Vagina (tissue), 2 donors: ENCODE measurements at places on chromosomes 4 and X.

GRCh38 chr4:5611750-5612149 is 96.6 kb downstream of the EVC2 start:
- no peak for DNase-seq

DNA sequence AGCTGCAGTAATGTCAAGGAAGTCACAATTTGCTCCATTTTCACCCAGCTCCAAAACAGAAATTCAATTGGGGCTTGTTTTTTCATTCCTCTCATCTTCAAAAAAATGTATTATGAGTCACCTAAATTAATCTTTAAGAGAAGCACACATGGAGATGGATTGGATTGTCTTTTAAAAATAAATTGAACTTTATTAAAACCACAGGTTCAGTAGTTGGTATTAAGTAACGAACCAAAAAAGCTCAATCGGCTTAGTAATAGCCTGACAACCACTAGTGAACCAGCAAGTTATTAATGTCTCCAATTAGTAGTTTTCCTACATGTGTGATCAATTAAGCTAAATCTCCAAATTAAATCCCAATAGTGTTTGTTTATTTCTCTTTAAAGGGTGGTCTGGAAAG is 283.5 kb upstream of the GIMD1 start:
- no peak for DNase-seq

DNA sequence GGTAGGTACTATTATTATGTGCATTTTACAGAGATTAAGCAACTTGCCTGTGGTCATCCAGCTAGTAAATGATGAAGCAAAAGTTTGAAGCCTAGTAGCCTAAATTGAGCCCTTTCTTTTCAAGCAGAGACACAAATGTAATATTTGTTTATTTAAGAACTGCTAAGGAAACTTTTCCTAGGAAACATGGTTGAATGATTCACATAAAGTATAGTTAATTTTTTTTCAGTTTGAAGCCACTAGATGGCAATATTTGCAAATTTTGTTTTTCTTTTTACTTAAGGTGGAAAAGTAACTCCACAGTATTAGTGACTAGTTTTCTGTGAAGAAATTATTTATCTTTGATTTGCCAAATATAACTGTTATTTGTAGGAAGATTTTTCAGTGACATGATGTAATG is 52.8 kb upstream of the ANKRD17 start:
- DNase-seq: no peak

GRCh38 chr4:122512430-122512829 is 55.9 kb upstream of the IL2 start:
- DNase-seq: no peak

GRCh38 chr4:81518762-81519426 is 47.2 kb upstream of the RASGEF1B start:
- no peak for DNase-seq

DNA sequence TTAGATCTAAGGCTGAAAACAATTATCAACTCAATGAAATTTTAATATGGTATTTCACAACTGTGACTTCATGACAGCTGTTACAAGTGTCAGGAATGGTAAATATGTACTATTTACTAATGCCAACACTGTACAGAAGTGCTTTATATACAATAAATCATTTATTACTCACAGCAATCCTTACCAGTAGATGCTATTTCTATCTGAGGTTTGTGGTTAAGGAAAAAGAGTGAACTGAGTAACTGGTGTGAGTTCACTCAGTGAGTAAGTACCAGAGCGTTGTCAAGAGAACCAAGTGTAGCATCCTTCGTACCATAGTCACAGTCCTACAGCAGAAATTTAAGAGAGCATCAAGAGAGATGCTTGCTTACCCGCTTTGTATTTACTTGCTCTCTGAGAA is 23.3 kb downstream of the MTHFD2L start:
- DNase-seq: no peak

GRCh38 chr4:77715414-77716290 is 103.5 kb downstream of the CNOT6L start:
- DNase-seq: no peak

DNA sequence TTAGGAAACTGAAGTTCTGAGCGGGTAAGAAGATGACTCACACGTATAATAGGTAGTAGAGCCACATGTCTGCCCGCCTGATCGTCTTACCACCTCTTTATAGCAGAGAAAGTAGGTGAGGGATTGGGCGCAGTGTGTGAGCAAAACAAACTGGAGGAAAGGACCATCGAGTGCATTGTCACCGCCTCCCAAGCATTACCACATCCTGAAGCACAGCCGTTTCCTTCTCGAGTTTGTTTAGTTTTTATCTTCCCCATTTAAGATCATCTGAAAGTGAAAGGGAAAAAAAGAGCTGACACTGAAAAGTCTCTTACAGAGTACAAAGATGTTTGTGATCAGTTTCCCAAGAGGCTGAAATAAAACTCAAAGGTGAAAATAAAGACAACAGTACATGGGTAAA is 14.8 kb downstream of the PDK3 start:
- no peak for DNase-seq

- DNase-seq: no peak
Measured at GRCh38 chr4:1031956-1032795, 20.8 kb downstream of the FGFRL1 start.

DNA sequence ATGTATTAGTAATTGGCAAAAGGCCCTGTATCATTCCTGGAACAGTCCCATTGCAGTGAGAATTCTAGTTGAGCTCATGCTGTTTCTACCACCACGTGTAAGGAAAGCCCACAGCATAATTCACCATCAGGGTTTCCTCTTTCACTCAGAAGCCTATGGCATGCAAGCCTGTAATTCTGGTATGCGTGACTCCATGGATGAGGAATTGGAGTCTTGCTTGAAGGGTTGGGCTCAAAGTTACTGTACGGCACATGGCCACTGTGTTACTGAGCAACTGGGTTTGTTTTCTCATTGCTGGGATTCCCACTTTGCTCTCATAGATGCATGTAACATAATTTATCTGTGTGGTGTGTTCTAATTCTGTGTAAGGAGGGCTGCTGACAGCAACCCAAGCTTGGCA is 132.3 kb upstream of the NR3C2 start:
- no peak for DNase-seq

- DNase-seq: no peak
Measured at GRCh38 chr4:52555356-52555716, 103.8 kb downstream of the USP46 start.

DNA sequence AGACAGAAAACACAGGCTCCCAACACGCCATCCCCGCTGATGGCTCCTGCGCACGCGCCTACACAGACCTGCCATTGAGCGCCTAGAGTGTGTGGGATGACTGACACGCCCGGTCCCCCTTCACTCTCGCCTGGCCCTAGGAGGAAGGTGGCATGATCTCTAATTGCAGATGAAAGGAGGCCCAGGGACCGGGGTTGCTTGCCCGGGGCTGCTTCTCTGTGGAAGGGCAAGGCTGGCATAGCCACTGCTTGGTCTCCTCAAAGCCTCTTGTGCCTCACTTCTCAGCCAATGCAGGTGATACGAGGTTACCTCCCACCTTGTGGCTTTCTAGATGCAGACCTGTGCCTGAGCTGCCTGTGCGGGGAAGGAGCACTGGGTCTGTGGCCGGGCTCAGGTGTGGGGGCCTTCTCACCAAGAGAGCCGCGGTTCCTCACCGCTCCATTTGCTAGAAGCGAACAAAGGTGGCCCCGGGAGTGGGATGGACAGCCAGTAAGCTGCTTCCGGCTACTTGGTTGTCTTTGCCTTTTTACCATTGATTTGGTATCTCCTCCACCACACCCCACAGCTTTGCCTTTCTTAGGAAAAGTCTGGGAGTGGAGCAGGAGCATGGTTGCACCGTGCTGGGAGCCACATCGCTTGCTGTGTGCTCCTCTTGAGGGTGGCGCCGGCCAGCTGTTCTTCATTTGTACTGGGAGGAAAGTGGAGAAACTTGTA is 47.0 kb downstream of the TBC1D14 start:
- no peak for DNase-seq

DNA sequence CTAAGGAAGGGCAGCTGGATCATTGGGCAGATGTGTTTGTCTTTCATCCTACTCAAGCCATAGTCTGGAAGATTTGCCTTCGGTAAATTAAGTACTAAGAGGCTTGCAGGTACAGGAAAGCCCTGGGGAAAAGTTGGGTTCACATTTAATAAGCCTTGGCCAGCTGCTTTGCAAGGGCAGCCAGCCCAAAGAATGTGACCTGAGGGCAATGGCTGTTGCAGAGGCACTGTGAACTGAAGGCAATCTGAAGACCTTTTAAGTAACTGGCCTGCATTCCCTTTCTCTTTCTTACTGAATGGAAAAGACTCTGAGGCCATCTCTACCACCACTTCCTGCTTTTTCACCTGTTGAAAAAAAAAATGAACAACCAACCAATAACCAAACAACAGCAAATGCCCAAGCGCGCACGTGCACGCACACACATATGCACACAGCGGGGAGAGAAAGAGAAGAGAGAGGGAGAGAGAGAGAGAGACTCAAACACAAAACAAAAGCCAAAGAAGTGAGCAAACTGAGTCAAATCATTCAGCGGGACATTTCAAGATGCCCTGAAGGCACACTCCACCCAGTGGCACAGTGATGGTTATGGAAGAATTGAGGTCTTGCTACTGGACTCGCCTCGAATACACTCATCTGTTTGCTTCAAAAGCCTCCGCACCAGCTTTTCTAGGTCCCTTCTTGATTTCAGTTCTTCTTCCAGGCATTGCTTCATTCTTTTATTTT is 19.6 kb downstream of the CD40LG start:
- DNase-seq: no peak

GRCh38 chr4:157127571-157127970 is 51.6 kb downstream of the GLRB start:
- DNase-seq: no peak

- no peak for DNase-seq
Measured at GRCh38 chr4:155607481-155607880, 59.2 kb upstream of the GUCY1A1 start.

- DNase-seq: no peak
Measured at GRCh38 chrX:136497556-136498052, at the start of gene HTATSF1. TSS of gene HTATSF1 (plus strand) at chrX:136497592. CDS start at chrX:136497685, 93 bp downstream.

- DNase-seq: no peak
Measured at GRCh38 chr4:97868097-97868496, 275.2 kb downstream of the STPG2 start.

DNA sequence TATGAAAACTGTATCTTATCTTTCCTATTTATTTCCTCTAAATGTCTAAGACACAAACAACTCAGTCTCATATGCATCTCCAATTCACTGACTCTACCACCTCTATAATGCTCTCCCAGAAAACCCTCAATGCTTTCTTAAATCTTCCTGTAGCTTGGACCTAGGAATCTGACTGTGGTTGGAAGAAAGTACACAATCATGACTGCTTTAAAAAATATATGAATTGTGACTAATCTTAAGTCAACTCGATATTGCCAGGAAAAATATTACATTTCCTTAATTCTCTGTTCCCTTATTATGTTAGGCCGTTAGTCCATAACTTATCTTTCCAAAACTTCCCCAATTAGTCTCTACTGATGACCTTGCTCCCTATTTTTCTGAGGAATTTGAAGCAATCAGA is 87.0 kb downstream of the SPCS3 start:
- DNase-seq: no peak

GRCh38 chr4:15495621-15496020 is 25.9 kb downstream of the CC2D2A start:
- no peak for DNase-seq

- no peak for DNase-seq
Measured at GRCh38 chrX:107541244-107541643, 87.1 kb upstream of the PRPS1 start.

DNA sequence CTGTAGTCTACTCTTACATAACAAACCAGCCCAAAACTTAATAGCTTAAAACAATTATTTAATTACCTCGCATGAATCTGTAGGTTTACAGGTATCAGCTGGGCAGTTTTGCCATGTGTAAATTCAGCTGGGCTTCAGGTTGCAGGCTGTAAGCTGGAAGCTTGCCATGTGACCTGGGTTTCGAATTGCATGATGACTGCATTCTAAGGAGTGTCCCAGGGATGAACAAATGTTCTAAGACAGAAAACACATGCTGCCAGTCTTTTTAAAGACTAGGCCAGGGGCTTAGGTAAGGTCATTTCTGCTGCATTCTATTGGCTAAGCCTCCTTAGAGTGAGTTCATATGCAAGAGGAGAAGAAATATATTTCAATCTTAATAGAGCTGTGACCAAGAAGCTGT is 44.8 kb downstream of the GRIA2 start:
- DNase-seq: no peak

DNA sequence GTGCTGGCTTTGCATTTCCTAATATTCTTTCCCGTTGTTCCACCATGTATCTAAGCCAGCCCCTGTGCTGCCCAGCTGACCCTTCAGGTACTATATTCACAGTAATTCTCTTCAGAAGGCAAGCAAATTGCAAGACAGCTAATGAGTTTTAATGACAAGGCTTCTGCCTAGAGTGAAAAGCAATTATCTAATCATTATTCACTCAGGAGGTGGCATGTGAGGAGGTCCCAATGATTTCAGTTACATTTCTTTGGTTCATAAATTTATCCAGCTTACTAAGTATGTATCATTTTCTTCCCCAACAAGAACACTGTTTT is 123.0 kb downstream of the RASGEF1B start:
- DNase-seq: no peak

GRCh38 chr4:20356565-20356964 is 104.9 kb downstream of the SLIT2 start:
- DNase-seq: no peak

DNA sequence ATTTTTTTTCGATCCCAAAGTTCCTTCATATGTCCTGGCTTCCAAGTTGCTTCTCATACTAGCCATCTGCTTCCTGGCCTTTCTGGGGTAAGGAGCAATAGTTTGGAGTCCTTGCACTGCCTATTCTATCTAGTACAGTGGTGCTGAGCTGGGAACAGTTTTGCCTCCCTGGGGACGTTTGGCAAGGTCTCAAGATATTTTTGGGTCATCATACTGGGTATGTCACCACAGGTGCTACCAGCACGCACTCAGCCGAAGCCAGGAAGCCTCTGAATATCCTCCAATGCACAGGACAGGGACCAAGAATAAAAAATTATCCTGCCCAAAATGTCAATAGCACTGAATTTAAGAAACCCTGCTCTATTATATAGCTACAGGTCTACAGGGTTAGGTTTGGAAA is 35.4 kb upstream of the TMSB15B start:
- DNase-seq: no peak

- DNase-seq: no peak
Measured at GRCh38 chrX:129534816-129535578, 5.1 kb upstream of the OCRL start.

- DNase-seq: no peak
Measured at GRCh38 chrX:57204306-57204705, 67.1 kb upstream of the SPIN2A start.

GRCh38 chr4:139210486-139210885 is 33.5 kb upstream of the ELF2 start:
- DNase-seq: no peak

GRCh38 chr4:102530986-102531385 is 29.8 kb downstream of the NFKB1 start:
- DNase-seq: no peak
